AG09309 (cell line): ENCODE measurements at places on chromosomes 5 and 9.

GRCh38 chr9:72333197-72333596, 31.8 kb downstream of the ZFAND5 start:
- no peak for DNase-seq

DNA sequence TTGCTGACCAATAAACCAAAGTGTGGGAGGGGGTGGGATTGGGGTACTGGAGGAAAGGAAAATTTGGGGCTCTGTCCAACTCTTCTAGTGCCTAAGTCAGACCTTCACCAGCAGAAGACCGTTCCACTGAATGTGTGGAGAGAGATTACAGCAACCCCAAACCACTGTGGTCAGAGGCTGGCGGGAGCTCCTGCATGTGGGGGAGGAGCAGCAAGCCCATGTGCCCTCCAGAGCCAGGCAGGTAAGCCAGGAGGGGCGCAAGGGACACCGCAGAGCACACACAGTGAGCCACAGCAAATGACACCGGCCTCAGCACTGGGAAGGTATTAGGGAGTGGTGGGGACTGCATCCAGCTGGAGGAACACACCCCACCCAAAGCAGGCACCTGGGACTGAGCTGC, 62.9 kb downstream of the SMIM23 start:
- no peak for DNase-seq

GRCh38 chr5:41735213-41735612, 135.0 kb downstream of the OXCT1 start:
- no peak for DNase-seq

- DNase-seq = no peak
Measured at GRCh38 chr5:39624268-39624886, 199.6 kb upstream of the DAB2 start.

GRCh38 chr9:19788614-19789271, at the start of gene SLC24A2:
SLC24A2 (minus strand) TSS chr9:19789037.
- no peak for DNase-seq

- no peak for DNase-seq
Measured at GRCh38 chr9:18849890-18850677, 182.9 kb downstream of the SAXO1 start.

- DNase-seq = no peak
Measured at GRCh38 chr5:41083306-41083705, 12.2 kb upstream of the MROH2B start.

DNA sequence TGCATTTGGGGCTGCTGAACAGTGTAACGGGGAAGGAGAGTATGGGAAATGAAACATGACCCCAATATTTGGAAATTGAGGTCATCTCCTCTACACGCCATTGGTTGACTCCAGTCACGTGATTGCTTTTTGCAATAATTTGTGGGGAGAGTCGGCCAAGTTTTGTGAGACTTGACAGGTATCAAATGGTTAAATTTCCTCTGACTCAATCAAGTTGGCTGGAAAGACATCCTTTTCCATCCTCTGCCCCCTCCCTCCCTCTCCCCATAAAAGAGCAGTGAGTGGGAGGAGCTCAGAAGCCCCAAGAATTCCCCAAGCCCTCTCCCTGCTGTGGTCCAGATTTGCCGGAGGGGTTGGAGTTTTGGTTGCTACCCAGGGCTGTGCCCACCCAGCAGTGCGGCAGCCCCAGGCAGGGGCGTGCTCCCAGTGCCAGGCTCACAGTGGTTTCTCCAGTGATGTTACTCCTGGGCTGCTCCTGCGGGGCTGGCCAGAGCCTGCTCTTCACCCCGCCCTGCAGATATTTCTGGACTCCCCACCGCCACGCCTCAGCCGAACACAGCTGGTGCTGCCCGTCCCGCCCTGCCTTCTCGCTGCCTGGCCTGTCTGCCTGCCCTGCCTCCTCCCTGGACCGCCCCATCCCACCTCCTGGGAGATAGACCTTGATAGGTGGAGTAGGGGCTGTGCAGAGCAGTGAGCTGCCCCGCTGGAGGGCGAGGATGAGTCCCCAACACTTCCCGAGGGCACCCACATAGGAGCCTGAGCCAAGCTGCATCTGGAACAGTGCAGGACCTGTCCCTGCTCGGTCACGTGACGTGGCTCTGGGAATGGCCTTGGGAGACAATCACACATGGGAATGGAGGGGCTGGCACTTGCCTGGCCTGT, 3.4 kb downstream of the COL5A1 start:
- DNase-seq = peak; percentile 98

DNA sequence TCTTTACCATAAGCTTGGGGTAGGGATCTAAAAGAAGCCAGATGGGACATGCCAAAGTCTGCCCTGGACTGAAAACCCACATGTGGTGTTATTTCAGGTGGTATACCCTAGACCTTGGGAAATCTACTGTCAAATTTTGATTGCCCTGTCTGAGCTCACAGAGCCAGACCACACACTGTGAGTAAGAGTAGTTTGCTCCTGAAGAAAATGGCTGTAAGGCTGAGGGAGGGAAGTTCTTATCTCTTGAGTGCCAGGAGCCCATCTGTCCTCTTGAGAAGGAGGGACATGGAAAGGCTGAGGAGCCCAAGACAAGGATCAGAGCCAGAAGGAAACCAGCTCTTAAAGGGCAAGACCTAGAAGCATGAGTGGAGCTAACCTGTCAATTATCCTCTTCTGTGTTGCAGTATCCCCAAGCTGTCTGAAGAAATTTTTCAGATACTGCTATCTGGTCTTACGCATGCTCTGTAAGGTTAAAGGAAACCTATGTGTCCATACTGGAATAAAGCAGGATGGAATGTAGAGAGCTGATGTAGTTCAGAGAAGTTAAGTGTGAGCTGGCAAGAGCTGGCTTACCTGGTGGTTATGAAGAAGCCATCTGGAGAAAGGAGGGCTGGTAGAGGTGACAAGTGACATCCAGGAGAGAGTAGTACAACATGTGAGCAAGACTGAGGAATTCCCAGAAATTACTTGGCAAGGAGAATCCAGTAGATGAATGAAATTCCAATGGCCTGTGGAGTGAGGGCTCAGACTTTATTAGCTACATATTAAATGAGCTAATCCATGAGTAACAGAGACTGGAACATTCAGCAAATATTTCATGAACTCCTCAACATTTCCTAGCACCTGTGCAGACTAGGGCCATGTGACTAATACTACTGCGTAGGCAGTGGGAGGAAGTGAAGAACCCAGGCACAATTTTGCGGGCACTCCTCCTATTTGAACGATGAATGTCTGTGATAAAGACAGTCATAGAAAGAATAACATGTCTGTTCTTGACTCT, 389.1 kb upstream of the KIF2A start:
- peak; percentile 7 for DNase-seq

GRCh38 chr5:82785456-82785855, 291.7 kb downstream of the TMEM167A start:
- no peak for DNase-seq

- DNase-seq = no peak
Measured at GRCh38 chr9:13786131-13786530, 506.6 kb upstream of the MPDZ start.

DNA sequence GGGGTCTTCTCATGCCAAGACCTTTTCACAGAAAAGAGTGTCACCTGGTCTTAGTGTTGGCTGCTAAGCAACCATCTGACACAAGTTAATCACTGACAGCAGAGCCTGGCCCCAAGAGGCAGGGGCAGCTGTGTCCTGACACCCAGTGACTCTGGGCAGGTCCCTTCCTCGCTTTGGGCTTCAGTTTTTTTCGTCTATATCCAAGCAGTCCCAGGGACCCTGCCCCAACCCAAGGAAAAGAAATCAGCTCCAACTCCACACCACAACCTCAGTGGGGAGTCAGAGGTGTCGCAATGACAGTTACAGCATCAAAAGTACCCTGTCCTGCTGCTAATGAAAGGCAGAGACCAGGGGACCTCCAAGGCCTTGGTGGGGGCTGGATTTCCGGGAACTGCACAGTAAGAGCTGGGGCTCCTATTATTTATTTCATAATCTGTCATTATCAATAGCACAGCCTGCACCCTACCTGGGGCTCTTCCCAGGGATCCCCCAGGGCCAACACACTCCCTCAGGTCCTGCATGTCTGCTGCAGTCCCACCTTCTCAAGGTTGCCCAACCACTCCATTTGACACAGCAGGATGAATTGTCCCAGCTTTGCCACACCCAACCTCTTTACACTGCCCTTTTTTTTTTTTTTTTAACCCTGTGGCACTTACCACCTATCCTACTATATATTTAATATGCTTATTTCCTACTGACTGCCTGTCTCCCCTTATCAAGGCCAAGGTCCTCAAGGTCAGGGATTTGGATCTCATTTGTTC, 9.4 kb downstream of the ANKS6 start:
- DNase-seq = no peak

DNA sequence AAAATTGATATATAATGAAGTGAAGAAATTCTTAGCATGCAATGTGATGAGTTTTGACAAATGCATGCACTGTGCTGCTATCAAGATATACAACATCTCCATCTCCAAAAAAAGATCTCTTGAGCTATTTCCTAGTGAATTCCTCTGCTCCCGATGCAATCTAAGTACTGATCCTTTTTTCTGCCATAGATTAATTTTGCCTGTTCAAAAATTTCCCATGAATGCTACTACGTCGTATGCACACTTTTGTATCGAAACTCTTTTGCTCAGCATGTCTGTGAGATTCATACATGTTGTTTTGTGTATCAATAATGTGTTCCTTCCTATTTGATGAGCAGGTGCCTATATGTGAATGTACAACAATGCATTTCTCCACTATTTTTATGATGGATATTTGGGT, 647.4 kb downstream of the MTRR start:
- no peak for DNase-seq

DNA sequence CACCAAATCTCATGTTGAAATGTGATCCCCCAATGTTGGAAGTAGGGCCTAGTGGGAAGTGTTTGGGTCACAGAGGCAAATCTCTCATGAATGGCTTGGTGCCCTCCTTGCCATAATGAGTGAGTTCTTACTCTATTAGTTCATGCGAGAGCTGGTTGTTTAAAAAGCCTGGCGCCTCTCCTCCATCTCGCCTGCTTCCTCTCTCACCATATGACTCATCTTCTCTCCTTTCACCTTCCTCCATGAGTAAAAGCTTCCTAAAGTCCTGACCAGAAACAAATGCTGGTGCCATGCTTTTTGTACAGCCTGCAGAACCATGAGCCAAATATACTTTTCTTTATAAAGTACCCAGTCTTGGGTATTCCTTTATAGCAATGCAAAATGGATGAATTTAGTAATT, 20.9 kb upstream of the ARHGAP26 start:
- peak; percentile 28 for DNase-seq

GRCh38 chr9:120689860-120690259, 24.4 kb downstream of the MEGF9 start:
- no peak for DNase-seq

- DNase-seq = no peak
Measured at GRCh38 chr5:86070719-86071118, 547.0 kb upstream of the COX7C start.

DNA sequence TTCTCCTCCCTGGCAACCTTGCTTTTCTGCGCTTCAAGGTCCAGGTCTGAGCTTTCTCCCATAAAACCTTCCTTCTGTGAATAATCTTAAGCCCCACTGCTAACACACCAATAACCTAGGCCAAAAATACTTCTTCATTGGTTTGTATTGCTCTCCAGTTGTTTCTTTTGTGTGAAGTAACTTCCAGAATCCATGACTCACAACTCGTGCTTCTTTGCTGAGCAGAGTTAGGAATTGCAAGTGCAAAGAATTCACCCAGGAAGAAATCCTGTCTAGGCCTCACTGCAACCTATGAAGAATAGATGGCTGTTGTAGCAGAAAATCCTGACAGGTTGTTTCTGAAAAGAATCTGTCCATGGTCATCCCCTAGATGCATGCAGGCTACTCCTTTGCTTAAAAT, 295.7 kb downstream of the MED10 start:
- no peak for DNase-seq

DNA sequence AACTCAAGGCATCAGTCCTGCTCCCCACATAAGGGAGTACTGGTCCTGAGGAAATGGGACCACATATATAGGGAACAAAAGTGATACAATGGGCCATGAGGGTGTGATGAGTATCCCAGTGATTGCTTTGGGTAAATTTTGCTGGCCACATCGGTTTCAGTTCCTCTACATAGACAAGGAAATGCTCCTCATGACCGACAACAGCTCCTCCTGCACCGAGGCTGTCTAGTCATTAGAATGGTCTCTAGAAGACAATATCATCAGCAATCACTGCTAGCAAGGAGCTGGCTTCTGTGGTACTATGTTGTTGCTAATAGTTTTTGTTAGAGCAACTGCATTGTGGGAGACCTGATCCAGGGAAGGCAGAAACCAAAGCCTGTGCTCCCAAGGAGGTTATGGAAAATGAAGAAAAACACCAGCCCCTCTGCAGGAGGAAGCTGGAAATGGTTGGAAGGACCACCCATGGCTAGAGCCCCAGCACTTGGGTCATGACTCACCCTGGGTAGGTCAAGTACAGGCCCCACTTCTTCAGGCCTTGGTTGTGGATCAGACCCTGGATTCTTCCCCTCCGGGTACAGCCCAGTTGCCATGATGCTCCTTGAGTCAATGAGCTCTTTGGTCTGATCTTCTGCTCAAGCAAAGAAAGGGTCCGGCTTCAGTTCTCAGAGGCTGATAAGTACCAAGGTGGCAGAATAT, 3.4 kb upstream of the CTSL start:
- DNase-seq = no peak

DNA sequence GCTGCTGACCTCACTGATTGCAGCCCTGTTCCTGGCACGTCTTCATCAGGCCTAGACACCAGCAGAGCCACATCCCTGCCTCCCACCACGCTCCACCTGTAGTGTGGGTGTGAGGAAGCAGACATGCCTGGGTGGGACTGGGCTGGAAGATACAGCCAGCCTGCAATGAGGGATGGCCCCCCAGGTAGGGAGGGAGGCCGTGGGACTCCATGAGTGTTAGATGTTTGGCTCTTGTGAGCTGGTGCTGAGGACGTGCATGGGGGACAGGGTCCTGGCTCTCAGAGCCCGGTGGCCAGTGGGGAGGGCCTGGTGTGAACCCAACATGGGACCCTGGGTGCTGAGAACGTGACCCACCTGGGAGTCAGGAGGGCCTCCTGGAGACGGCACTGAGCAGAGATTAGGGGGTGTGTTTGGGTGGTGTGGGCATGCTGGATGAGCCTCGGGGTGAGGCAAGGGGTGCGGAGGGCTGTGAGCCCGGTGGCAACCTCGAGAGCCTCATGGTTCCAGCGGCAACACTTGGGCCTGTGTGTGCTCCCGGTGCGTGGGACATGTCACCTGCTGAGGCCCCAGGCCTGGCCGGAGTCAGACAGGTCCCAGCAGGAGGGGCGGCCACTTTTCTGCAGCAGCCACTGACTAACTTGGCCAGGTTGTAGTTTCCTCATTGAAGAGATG, 87.6 kb downstream of the PHF2 start:
- no peak for DNase-seq

GRCh38 chr5:180069589-180070247, 1.8 kb downstream of the RNF130 start:
- no peak for DNase-seq

- no peak for DNase-seq
Measured at GRCh38 chr5:17087035-17087434, 130.4 kb upstream of the BASP1 start.
